Esophagus muscularis mucosa (tissue), 4 donors: ENCODE measurements at places on chromosomes 2 and 18. TPM values are rescaled to one million over a fixed set of nuclear protein-coding genes. Genes with fewer than 3 reads are reported as not detected.

The EVX2 gene
- total RNA-seq = not detected

The TUBA4B gene
- not detected for total RNA-seq

- H3K36me3 ChIP-seq = no peaks in the 10 kb centered on the region
- H3K4me1 ChIP-seq = no peaks in the 10 kb centered on the region
- DNase-seq = no peak
- no peak overlapping the region for H3K4me3 ChIP-seq
- no peaks in the 10 kb centered on the region for H3K27me3 ChIP-seq
Measured at GRCh38 chr2:60706021-60706420, 50.0 kb upstream of the PAPOLG start.

GRCh38 chr18:51137891-51138290, 59.6 kb downstream of the MEX3C start:
- peak; percentile 82 for DNase-seq
- no peak overlapping the region for H3K4me3 ChIP-seq
- H3K27me3 ChIP-seq = no peaks in the 10 kb centered on the region
- H3K36me3 ChIP-seq = no peaks in the 10 kb centered on the region
- H3K27ac ChIP-seq = no peak overlapping the region

GRCh38 chr2:152465541-152465940, 130.6 kb downstream of the FMNL2 start:
- peaks cover 63% of the 10 kb centered on the region for H3K4me1 ChIP-seq
- no peak overlapping the region for H3K27ac ChIP-seq
- no peak for DNase-seq
- no peaks in the 10 kb centered on the region for H3K36me3 ChIP-seq

GRCh38 chr2:225040856-225041206, 1.4 kb downstream of the DOCK10 start:
- no peak for DNase-seq
- H3K27me3 ChIP-seq = no peaks in the 10 kb centered on the region
- peaks cover 23% of the 10 kb centered on the region for H3K4me1 ChIP-seq
- H3K36me3 ChIP-seq = no peaks in the 10 kb centered on the region
- no peak overlapping the region for H3K27ac ChIP-seq
